ENCODE measurements at places on chromosomes 3 and 15.

GRCh38 chr15:72800833-72801481, 17.4 kb upstream of the ADPGK start:
- DNase-seq = no peak

DNA sequence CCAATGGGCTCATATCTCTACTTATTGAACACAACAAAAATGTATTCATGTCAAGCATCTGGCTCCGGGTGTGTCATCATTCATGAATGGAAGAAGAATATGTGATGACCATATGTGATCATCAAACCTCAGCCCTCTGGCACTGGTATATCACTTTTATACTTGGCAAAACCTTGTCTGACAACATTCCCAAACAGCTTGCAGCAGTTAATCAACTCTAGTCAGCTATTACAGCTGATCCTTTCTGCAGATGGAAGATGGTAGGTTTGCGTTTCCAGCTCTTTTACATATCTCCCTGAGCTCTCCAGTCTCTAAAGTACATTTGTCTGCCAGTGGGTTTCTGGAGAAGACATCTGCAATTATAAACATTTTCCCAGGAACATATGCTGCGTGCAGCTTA, 6.6 kb downstream of the PLSCR5 start:
- no peak for DNase-seq

GRCh38 chr3:139443186-139443585, 33.1 kb downstream of the RBP2 start:
- no peak for DNase-seq

- no peak for DNase-seq
These were observed 5.2 kb upstream of the VEPH1 start for GRCh38 chr3:157508461-157508860.

- no peak for DNase-seq
These were observed 91.6 kb downstream of the IQSEC1 start for GRCh38 chr3:12981306-12982275.

GRCh38 chr15:40162552-40162951, 1.7 kb downstream of the BUB1B start:
- DNase-seq = no peak

DNA sequence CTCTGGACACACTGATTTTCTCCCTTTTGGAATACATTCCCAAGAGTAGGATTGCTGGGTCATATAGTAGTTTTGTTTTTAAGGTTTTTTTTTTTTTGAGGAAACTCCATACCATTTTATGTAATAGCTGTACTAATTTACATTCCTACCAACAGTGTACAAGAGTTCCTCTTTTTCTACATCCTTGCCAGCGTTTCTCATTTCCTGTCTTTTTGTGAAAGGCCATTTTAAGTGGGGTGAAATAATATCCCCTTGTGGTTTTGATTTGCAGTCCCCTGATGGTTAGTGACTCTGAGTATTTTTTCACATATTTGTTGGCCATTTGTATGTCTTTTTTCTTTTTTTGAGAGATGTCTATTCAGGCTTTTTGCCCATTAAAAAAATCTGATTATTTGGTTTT, 1205.5 kb downstream of the ROBO1 start:
- no peak for DNase-seq

GRCh38 chr3:127637971-127638370, 9.0 kb downstream of the PODXL2 start:
- DNase-seq = no peak

DNA sequence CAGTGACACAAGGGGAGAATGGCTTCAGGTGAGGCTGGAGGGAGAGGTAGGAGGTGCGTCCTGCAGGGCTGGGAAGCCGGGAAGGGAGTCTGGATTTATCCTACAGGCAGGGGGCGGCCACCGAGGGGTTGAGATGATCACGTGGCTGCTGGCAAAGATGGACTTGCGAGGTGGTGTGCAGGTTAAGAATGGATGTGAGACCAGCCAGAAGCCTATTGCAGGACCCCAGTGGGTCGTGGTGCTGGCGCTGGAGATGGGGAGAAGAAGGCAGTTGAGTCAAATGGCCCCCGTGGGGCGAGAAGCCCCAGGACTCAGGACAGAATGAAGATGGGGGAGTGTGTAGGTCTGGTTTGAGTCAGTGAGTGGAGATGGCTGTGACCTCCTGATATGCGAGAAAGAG, 183.1 kb downstream of the FAM43A start:
- DNase-seq = no peak

GRCh38 chr3:32113981-32114545, 7.6 kb downstream of the GPD1L start:
- no peak for DNase-seq

Data from amygdala (tissue), 56 donors.